ENCODE measurements at places on chromosomes 16 and 17. TPM values are rescaled to one million over a fixed set of nuclear protein-coding genes. Genes with fewer than 3 reads are reported as not detected.

Gene PIK3R5
- total RNA-seq = not detected

Gene KRTAP9-4
- not detected for total RNA-seq

Gene HEATR9
- total RNA-seq = not detected

Gene SPNS2
- 7.3 TPM for total RNA-seq

Gene VPS35
- 72.5 TPM for total RNA-seq

Gene TMEM114
- not detected for total RNA-seq

Gene KRT12
- not detected for total RNA-seq

Gene EXOC3L1
- total RNA-seq = not detected

Gene STAT5A
- 5.8 TPM for total RNA-seq

Measured in A549 treated with CORT108297 at 1 μM for 4 hours (cell line).